ENCODE measurements at places on chromosomes 4 and X. TPM values are rescaled to one million over a fixed set of nuclear protein-coding genes. Genes with fewer than 3 reads are reported as not detected.

DNA sequence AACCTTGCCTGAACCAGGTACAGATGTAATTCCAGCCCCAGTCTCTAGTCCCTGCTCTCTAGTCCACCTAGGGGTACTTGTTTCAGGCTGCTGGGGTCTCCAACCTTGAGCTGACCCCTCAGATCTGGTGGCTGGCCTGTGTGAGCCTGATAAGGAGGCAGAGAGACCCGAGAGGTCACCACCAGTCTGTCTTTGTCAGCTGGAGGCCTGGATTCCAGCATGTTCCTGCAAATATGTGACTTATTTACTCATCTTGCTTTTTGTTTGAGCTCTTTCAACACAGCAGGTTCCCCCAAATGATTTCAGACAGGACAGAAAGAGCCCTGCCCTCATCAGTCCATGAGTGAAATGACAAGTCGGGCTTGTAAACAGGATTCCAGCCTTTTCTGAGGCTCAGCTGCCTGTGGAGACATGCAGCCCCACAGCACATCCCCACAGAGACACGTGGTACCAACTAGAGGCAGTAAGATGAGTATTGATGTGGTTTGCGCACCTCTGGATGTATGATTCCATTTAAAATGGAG lies 37.5 kb upstream of the STK26 start:
- no peak overlapping the region for H3K4me3 ChIP-seq
- H3K27me3 ChIP-seq = no peaks in the 10 kb centered on the region
- H3K36me3 ChIP-seq = no peaks in the 10 kb centered on the region

GRCh38 chrX:13014111-13015096 lies 30.0 kb downstream of the FAM9C start:
- no peaks in the 10 kb centered on the region for H3K27me3 ChIP-seq
- no peak overlapping the region for H3K4me3 ChIP-seq
- no peaks in the 10 kb centered on the region for H3K36me3 ChIP-seq
- H3K27ac ChIP-seq = no peak overlapping the region
- H3K4me1 ChIP-seq = no peaks in the 10 kb centered on the region
- no peak for DNase-seq

DNA sequence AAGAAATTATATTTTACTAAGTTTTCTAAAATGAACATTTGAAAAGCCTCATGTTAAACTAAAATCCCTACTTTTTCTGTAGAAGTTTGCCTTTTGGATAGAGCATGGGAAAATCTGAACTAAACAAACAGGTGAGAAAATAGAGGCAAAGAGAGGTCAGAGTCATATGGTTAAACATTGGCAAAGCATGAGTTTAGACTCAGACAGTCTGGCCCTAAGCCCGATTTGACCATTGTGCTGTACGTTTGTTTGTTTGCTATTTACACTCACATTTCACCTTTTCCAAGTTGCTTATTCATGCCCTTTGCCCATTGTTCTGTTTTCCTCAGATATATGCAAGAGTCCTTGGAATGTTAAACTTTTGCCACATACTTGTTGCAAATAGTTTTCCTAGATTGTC lies 85.4 kb downstream of the TIGD2 start:
- H3K4me3 ChIP-seq = no peak overlapping the region
- H3K27me3 ChIP-seq = no peaks in the 10 kb centered on the region
- no peak overlapping the region for H3K27ac ChIP-seq
- no peaks in the 10 kb centered on the region for H3K4me1 ChIP-seq
- H3K36me3 ChIP-seq = no peaks in the 10 kb centered on the region

Gene SLC34A2
- total RNA-seq = not detected

Gene KCNE5
- 1.6 TPM for total RNA-seq
